ELF-1 (cell line): ENCODE measurements at places on chromosomes 3 and 15.
A peak's percentile ranks its signal among the peaks of the same experiment; 100 is the strongest.

DNA sequence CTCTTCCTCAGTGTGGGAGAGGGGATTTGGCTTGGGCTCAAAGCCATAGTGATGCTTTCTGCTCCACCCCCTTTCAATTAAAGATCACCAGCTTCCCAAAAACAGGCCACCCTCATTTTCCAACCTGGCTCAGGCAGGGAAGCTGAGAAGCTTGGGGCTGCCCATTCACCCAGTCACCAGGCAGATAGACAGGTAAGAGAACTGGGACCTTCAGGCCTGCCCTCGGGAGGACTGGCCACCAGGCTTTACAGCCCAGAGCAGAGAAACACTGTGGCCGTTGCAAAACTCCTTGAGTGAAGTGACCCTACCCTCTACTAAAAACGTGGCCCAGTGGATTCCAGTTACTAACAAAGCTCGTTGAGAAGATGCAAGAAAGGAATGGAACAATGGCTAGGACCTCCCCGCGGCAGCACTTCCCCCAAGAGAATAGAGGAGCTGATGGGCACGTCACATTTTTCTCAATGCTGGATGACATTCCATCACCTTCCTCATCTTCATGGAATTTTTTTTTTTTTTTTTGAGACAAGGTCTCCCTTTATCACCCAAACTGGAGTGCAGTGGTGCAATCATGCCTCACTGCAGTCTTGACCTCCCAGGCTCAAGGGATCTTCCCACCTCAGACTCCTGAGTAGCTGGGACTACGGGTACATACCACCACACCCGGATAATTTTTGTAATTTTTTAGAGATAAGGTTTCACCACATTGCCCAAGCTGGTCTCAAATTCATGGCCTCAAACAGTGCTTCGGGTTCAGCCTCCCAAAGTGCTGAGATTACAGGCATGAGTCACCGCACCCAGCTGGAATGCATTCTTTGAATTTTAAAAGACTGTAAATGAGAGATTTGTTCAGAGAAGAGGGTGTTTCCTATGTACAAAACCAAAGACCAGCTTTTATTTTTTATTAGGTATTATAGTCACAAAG is 37.9 kb downstream of the LIPC start:
- DNase-seq, result peak; percentile 80

GRCh38 chr15:47415539-47415971 is 301.8 kb upstream of the SEMA6D start:
- DNase-seq, result no peak

DNA sequence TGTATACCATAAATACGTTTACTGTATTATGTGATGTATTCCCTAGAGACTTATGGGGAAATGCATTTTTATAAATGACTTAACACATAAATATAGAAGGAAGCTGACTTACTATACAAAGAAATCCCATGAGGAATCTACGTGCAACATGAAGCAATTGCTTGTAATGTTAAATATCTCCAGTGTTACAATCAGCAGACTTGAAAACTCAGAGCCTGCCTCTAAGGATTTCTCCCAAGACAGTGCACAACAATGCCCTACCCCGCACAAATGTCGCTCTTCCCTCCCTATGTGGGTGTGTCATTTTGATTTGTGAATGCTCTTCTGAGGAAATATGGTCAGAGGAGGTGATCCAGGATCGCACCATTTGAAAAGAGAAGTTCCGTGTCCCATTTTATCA is 629.0 kb downstream of the NR2F2 start:
- no peak for DNase-seq

DNA sequence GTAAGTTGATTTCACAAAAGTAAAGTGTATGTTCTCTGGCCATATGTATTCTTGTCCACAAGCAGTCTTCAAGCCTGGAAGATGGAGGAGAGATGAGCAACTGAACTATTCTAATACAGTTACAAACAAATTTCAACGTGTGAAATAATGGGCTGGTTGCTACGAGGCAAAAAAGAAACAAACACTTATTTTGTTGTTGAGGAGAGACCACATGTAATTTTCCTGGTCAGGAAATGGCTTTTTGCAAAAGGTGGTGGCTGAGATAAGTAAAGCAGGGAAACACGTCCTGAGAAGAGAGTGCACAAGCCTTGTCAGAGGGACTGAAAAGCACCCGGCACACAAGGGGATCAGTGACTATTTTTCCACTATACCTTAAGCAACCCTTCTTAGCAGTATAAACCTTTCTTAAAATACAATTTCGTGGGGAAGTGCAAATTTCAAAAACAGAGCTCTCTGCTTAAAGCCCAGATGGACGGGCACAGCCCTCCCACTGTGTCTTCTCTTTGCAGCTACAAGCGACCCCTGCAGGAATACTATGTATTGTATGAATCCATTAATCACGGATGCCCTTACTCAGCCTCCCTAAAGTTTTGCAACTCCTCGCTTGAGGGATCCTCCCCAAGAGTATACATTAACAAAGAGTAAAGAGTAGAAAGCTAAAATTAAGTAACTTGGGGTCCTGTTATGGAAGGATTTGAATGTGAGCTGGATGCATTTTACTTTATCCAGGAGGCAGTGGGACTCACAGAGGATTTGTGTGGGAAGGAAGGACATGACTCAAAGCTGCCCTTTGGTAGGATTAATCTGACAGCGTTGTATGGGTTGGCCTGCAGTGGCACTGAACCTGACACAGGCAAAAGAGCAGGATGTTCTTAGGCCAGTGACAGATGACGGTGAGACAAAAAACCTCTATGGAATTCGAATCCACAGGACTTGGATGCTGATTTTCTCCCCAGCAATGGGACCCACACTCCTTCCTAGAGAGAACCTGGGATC is 253.7 kb downstream of the IL5RA start:
- no peak for DNase-seq
